ENCODE measurements at places on chromosomes 13 and 19.

GRCh38 chr13:33349986-33350826 is 64.7 kb upstream of the STARD13 start:
- peak; percentile 41 for DNase-seq

DNA sequence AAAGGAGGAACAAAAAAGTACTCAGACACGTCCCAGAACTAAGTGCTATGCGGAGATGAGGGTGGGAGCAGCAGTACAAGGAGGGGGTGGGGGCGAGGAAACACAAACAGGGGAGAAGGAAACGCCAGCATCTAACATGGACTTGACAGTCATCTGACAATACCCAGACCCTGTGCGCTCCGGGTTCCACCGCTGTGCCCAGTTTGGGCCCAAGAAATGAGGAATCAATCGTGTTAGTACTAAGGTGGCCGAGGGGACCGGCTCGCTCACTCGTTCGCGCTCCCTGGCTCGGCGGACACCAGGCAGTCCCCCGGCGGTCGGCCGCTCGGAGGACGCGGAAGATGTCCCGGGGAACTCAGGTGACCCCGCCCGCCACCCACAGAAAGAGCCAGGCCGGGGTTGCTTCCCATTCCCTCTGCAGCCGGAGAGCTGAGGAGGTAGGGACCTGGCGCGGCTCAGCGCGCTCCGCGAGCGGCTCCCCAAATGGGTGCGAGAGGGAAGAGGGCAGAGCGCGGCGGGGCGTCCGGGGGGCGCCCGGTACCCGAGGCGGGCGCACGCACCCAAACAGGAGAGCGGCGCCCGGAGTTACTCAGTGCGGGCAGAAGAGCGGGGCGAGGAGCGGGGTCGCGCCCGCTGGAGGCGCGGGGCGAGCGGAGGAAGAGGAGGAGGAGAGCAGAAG is 616 bp downstream of the TSHZ3 start:
- peak; percentile 25 for DNase-seq

- no peak for DNase-seq
Measured at GRCh38 chr19:8511573-8512101, 2.3 kb downstream of the ZNF414 start.

DNA sequence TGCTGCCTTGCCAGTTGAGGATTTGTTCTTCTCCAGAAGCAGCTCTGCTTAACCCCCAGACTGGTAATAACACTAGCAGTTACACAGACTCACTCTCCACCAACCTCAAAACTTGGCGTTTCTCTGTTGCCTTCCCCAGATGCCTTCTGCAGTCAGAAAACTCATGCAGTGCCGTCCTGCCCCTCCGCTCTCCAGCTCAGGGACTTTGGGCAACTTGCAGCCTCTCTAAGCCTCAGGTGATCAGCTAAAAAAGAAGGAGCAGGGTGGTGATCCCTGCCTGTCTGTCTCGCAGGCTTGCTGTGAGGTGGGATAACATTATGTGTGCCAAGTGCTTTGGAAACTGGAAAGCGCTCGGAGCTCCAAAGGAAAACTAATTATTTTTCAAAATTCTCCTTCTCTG is 391.6 kb downstream of the HS6ST3 start:
- no peak for DNase-seq

DNA sequence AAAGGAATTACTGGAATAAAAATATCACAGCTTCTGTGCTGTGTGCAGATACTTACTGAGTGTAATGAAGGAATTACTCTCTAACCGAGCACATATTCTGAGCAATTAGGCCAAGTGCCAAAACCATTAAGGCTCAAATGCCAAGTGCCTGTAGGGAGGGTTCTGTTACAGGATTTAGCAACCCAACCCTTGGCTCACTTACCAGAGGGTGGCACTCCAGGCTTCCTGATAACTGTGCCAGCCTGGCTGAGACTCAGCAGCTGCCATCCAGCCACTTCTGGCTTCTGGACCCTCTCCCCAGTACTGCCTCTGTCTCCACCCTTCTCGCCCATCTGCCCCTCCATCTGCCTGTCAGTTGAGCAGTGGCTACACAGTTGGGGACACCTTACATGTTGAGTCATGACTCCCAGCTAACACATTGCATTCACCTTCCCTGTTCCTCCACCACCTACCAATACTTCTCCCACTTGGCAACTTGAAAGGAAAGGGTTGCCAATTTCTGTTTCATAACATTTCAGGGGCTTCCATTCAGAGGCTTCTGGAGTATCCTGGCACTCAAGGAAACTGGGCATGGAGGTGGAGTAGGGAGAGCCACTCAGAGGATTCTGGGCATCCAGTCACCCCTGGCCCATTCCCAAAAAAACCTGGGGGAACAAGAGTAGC is 110.5 kb downstream of the COG6 start:
- no peak for DNase-seq

GRCh38 chr19:44315883-44316282 is 11.1 kb upstream of the ZNF235 start:
- no peak for DNase-seq

- no peak for DNase-seq
Measured at GRCh38 chr13:43284162-43284561, 260.8 kb downstream of the DNAJC15 start.

DNA sequence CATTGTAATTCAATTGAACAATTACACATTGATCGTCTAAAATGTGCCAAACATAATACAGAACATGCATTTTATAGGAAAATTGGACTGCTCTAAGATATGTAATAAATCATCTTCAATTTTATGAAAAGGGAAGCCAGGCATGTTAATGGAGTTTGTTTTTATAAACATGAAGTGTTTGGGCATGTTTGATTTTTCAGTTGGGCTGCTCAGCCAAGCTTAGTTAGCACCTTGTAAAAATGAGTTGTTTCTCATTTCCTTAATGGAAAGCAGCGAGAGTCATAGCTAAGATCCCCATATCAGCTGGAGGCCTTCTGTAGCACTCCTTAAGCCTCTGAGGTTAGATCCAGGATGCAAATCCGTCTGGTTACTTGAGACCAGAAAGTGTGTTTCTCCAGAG is 422.3 kb downstream of the SPRY2 start:
- DNase-seq: peak; percentile 8

- no peak for DNase-seq
Measured at GRCh38 chr19:41309180-41310032, 566 bp upstream of the CCDC97 start.

DNA sequence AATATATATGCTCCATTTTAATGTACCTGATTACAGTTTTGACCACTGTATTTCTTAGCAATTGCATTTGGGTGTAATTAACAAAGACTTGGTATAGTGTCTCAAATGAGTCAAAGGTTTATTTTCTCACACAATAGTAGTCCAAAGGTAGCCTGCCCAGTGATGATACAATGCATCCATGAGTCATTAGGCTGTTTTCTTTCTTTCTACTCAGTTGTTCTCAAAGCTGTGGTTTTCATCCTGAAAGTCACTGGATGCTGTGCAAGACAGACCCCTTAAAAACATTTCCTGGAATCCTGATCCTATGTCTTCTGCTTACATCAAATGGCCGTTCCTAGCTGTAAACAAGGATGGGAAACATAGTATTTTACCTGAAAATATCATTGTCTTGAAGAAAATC is 651.2 kb upstream of the MIR17HG start:
- no peak for DNase-seq

- no peak for DNase-seq
Measured at GRCh38 chr13:110001670-110002275, 215.4 kb upstream of the IRS2 start.

- DNase-seq: no peak
Measured at GRCh38 chr13:93108111-93108601, 118.5 kb upstream of the GPC6 start.

GRCh38 chr13:112073245-112074138 is 6.5 kb downstream of the SOX1 start:
- DNase-seq: no peak

- peak; percentile 87 for DNase-seq
Measured at GRCh38 chr19:16066611-16067104, 9.6 kb upstream of the TPM4 start.

- no peak for DNase-seq
Measured at GRCh38 chr13:98585398-98585754, 8.5 kb upstream of the STK24 start.

DNA sequence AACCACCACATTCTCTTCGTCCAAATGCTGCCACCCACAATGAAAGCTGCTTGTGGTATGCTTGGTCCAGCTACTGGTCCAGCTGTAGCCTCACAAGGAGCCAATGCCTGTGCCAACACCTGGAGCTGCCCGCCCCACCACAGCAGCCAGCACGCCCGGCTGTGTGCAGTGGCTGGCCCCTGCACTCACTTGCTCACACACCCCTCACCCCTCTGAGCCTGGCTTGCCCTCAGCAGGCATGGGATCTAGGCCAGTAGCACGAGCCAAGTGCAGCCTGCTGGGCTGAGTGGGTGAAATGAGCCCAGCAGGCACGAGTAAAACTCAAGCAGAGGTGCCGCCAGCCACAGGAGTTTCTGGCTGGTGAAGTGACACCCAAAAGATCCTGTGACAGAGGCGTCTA is 2096.4 kb upstream of the PCDH20 start:
- DNase-seq: no peak

DNA sequence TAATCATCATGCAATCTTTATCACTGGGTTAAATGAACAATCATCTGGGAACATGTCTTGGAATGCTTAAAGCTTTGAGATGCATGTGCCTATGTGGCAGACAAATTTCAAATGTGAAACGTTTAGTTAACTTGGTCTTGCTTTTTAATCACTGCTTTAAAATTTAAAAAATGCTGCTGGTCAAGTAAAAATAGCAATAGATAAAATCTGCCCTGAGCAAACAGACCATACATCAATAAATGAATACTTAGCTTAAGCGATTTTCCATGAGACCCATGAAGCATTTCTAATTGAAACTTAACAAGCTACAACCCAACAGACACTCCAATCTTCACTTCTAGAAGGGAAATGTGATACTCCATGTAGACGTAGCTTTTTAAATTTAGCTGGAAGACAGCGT is 1.9 kb upstream of the KL start:
- DNase-seq: no peak

DNA sequence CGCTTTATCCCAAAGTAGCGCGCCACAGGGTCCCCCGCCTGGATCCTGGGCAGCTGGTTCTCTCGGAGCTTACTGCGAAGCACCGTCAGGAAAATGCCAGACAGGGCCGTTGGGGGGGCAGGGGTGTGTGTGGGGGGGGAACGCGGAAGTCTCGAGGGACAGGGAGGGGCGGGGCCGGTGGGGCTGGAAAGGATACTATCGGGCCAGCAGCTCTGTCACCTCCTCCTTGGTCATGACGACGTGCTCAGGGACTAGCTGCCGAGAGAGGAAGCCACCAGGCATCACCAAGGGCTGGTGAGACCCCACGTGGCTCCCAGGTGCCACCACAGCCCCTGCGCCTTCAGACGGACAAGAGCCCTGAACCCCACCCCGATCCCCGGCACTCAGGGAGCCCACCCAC is 5.3 kb downstream of the POLR2E start:
- DNase-seq: no peak

DNA sequence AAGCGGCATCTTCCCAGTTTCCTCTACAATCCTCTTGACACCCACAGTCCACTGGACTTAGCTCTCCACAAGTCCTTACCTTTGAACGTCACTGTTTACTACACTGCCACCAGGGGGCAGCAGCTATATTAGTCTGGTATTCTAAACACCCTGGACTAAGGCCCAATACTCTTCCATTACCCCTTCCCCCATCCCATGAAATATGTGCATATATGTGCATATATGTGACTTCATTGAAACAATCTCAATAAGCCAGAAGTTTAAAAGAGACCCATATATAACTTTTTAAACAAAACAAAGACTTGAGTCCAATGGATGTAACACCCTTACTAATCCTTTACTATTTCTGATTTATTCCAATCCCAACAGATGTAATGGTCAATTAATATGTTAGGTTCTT is 15.5 kb downstream of the GGACT start:
- DNase-seq: peak; percentile 65

DNA sequence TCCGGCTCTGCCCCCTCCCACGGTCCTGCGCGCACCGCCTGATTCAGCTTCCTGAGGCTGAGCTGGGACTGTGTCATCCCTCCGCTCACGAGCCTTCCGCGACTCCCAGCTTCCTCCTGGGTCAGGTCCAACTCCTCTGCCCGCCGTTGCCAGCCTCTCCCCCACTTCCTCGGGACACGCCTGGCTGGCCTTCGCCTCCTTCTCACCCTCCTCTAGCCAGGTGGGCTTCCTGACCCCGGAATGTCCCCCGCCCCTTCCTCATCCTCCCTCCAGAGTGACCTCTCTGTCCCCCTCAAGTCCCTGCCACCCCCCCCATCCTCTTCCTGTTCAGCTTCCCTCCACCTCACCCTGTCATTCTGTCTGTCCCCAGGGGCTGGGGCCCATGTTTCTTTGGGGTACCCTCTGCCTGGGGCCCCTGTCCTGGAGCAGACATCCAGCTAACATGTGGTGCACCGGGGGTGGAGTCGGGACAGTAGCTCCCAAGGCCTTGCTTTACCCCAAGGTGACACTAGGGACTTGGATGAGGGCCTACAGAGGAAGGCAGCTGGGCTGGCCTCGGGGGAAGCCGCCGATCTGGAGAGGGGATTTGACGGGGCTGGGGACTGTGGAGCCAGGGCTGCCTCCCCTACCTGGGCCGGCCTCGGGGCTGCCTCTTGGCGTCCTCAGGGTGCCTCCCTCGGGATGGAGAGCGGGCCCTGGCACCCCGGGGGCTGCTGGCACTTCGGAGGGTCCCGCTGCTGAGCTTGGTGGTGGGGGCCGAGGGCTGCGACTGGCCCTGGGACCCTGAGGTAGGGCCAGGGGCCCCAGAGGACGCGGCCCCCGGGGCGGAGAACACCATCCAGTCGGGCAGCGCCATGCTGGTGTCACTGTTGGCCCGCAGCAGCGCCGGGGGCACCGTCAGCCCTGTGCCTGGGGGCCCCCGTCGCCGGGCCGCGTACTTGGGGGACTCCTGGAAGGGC is 16.5 kb downstream of the SHANK1 start:
- DNase-seq: no peak

DNA sequence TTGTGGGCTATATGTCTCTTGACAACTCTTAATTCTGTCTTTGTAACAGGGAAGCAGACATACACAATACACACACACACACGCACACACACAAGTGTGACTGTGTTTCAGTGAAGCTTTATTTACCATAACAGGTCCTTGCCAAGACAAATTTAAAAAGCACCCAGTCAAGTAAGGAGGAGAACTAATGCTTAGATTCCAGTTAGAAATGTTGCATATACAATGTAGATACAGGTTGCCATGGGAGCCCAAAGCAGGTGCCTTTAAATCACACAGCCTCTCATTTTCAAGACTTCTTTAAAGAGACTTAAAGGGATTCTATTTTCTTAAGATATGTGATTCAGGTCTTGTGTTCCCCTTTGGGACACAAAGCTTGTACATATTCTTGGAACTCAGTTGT is 1551.9 kb downstream of the EFNB2 start:
- no peak for DNase-seq

- no peak for DNase-seq
Measured at GRCh38 chr13:50170447-50171037, 155.3 kb downstream of the KCNRG start.

GRCh38 chr13:20105161-20105689 is 55.6 kb downstream of the GJA3 start:
- DNase-seq: no peak

- DNase-seq: no peak
Measured at GRCh38 chr13:43171489-43171888, 148.1 kb downstream of the DNAJC15 start.

GRCh38 chr13:25733696-25734435 is 317.9 kb downstream of the SHISA2 start:
- DNase-seq: no peak

GRCh38 chr13:109400624-109401257 is 385.6 kb downstream of the IRS2 start:
- DNase-seq: no peak

- DNase-seq: no peak
Measured at GRCh38 chr19:13795595-13796300, 505 bp downstream of the ZSWIM4 start.

All from KBM-7 (cell line).